ENCODE measurements at places on chromosomes 7 and 10.

GRCh38 chr7:144057954-144058353, 9.2 kb downstream of the OR2A5 start:
- no peak for DNase-seq

DNA sequence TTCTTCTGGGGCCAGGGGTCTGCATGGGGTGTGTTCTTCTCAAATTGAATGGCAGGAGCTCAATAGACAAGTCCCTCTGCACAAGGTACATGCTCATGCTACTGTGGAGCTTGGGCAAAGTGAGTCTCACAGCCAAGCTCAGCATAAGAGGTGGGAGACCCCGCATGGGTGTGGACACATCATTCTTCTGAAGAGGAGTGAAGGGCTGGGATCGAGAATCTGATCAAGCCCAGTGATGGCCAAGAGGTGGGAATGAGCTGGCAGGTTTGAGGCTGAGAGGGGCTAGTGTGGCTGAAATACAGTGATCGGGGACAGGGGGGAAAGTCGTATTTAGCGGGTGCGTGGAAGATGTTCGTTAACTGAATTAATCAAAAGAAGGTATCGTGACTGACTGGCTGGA, 32.6 kb downstream of the CDH23 start:
- no peak for DNase-seq

DNA sequence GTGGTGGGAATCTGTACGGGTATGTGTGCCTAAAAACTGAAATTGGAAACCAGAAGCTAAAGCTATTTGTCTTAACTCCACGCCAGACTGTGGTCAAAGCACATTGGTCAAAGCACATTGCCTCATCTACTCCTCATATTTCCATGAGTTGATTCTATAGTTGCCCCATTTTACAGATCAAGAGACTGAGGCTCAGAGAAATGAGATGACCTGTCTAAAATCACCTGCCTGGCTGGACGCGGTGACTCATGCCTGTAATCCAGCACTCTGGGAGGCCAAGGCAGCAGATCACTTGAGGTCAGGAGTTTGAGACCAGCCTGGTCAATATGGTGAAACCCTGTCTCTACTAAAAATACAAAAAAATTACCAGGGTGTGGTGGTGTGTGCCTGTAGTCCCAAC, 21.7 kb upstream of the MNX1 start:
- DNase-seq: no peak

DNA sequence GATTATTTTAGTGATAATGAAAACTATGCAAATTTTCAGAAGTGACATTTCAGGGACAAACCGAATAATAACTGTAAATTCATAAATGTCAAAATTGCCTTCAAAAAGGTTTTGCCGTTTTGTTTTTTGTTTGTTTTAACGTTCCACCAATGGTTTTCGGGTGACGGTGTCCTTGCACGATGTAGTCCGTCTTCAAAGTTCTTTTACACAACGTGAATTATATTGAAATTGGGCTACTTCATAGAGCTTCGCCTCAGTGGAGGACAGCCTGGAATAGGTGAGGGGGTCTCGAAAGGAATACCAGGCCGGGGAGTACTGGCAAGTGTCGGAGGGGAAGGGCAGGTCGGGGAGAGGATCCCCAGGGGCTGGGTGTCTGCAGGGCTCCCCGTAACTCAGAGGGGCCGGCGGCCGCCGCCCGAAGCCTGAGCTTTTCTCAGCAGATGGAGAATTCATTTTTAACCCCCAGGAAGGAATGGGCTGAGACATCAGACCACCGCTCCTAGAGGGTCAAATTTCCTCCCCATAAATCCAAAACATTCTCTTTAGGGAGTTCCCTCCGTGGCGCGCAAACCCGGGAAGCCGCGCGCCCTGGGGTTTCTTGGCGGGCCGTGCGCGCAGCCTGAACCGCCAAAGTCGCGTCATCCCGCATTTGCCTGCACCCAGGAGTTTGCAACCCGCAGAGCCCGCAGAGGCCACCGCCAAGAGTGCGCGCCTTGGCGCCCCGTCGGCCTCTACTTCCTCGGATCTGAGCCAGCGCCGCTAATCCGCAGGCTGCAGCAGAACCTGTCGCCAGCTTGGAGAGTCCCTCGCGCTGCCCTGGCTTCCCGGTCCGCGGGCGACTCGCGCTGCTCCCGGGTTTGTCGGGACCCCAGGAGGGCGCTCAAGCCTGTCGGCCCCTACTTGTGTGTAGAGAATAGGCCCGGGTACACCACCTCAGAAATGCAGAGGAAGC, 17.3 kb upstream of the EVX1 start:
- DNase-seq: no peak

DNA sequence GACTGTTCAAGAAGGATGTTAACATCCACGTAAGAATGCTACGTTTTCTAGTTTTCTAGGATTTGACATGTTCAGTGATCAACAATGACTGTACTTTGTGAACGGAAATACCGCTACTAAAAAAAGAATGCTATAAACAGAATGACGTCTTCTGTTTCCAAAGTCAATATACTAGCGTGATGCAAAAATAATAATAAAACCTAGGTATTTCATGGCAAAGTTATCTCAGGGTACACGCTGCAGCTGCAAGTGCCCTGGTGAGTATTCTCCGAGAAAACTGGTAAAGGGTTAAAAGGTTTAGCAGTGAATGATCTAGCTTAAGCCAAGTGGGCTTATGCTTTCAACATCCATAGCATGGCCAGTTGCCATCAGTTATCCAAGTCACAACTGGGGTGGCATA, 653.3 kb upstream of the PFKP start:
- DNase-seq: no peak

GRCh38 chr7:35987016-35987415, 166.0 kb upstream of the EEPD1 start:
- no peak for DNase-seq

DNA sequence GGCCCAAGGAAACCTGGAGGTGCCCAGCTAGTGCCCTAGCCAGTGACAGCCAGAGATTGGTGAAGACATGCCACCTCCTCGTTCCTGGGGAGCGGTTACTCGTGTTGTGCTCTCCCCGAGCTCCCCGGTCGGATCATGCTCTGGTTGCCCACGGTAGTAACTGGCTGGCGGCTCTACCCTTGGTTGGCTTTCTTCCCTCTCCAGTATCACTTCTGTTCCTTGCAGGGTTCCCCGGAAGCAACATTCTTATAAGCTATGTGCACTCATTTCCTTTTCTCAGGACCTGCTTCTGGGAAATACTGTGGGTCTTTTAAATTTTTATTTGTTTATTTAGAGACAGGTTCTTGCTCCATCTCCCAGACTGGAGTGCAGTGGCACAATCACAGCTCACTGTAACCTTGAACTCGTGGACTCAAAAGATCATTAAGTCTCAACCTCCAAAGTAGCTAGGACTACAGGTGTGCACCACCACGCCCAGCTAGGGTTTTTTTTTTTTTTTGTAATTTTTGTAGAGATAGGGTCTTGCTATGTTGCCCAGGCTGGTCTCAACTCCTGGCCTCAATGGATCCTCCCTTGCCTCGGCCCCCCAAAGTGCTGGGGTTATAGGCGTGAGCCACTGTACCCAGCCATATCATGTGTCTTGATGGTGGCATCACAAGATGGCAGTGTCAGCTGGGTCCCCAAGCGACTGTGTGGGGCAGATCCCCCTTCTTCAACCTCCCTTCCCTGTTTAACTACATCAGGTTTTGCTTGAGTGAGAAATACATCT, 6.9 kb upstream of the CALHM1 start:
- no peak for DNase-seq

DNA sequence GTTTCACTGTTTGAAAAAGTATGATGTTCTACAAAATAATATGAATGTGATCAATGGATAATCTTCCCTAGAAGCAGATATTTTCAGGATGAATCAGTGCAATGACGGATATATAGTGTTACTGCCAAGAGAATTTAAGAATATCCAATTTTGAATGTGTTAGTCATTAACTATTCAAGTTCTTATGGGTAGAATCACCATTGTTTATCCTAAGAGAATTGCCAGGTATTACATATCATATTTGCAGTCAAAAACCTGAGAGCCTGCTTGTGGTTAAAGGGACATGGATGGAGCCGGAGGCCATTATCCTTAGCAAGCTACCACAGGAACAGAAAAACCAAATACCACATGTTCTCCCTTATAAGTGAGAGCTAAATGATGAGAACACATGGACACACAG, 26.9 kb downstream of the AHR start:
- DNase-seq: no peak

GRCh38 chr7:95126053-95126709, 198.2 kb downstream of the PON1 start:
- no peak for DNase-seq

- DNase-seq: no peak
Measured at GRCh38 chr10:79436066-79436849, 9.2 kb downstream of the ZCCHC24 start.

- peak; percentile 1 for DNase-seq
Measured at GRCh38 chr10:72259491-72260238, 14.1 kb upstream of the DDIT4 start.

DNA sequence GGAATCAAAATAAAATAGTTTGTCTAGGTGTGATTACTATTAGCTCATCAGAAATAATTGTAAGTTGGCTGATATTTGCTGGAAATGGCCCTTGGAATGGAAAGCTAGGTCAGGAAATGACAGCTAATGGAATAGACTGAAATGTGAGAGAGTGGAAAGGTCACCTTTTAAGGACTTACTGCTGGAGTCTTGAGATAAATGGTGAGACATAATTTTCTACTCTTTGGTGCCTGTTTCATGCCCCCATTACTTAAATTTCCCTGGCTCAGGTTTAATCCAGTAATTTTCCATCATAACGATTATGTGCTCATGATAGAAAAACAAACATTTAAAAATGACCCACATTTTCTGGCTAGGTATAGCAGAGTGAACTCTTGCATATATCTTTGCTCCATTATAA, 123.6 kb downstream of the ADAM22 start:
- DNase-seq: no peak

DNA sequence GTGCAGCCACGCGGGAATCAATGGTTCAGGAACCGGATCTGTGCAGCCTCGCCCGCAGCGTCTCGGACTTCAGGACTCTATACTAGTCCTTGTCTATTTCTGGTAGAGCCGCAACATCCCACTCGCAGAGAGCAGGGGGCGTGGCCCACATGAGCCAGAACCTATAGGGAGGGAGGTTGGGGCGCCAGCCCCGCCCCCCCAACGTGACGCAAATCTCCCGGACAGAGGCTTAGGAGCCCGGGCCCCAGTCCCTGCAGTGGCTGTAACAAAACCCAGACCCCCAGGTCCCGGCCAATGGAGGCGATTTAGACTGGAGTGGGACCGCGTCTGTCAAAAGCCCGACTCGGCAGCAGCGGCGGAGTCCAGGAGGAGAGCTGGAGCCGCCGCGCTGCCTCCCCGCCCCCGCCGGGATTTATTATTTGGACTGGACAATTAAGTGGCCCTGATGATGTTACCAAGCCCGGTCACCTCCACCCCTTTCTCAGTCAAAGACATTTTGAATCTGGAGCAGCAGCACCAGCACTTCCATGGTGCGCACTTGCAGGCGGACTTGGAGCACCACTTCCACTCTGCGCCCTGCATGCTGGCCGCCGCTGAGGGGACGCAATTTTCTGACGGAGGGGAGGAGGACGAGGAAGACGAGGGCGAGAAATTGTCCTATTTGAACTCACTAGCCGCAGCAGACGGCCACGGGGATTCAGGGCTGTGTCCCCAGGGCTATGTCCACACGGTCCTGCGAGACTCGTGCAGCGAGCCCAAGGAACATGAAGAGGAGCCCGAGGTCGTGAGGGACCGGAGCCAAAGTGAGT, at the start of gene NKX2-3:
TSS of gene NKX2-3 (plus strand) at position 256 of the 809 bp plus-strand sequence. CDS start at position 446, 190 bp downstream.
- peak; percentile 17 for DNase-seq

- DNase-seq: no peak
Measured at GRCh38 chr7:135888740-135889139, 88.4 kb downstream of the MTPN start.

DNA sequence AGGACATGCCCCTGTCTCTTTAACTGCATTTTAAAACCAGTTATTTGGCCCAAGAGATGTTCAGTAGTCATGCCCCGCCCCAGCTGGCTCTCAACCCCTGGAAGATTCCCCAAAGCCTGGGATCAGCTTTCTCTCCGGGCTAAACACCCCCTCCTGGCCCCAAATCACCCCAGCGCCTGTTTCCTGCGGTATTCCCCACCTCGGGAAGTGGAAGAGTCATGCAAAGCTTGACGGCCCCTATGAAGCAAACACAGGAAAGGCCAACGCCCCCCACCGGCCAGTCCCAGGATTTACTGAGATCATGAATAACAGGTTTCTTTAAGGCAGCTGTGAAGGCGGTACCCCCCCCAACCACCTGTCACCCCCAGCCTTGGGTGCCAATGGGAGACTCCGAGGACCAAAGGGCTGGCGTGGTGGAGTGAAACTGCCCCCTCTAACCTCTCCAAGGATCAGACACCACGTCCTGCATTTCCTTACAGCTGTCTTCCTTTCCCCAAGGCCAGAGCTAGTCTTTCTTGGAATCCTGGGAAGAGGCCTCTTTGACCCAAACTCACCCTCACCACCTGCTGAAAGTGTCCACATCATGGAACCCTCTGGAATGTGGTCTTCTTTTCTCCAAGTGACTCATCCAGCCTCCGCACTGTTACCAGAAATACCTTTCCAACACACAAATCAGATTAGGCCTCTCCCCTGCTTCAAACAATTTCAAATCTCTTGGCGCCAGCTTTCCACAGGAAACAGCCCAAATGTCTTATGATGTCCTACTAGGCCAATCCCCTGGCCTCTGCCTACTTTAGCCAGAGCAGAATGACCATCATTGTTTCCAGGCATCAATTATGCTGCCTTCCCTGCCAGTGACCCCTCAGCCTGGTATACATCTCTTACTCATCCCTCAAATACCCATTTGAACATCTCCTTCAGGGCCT, 301.5 kb downstream of the ZEB1 start:
- DNase-seq: no peak

GRCh38 chr7:131945957-131946544, 389.6 kb upstream of the PODXL start:
- no peak for DNase-seq

All from NCI-H2081 (cell line).